ENCODE measurements at places on chromosomes 12 and 14. TPM values are rescaled to one million over a fixed set of nuclear protein-coding genes. Genes with fewer than 3 reads are reported as not detected.

GRCh38 chr14:39175445-39176262 is 600 bp downstream of the PNN start:
- DNase-seq, result peak; percentile 45

- peak; percentile 97 for DNase-seq
These were observed 395 bp upstream of the BRI3BP start for GRCh38 chr12:124992874-124993625.

GRCh38 chr12:20646239-20646827 is 48.8 kb upstream of the SLCO1C1 start:
- no peak for DNase-seq

GRCh38 chr12:113663396-113663795 is 191.7 kb upstream of the LHX5 start:
- DNase-seq, result no peak

- DNase-seq, result no peak
These were observed 352.0 kb downstream of the FLRT2 start for GRCh38 chr14:85881935-85882334.

GRCh38 chr12:46546634-46547273 is 174.2 kb upstream of the SLC38A2 start:
- peak; percentile 49 for DNase-seq

DNA sequence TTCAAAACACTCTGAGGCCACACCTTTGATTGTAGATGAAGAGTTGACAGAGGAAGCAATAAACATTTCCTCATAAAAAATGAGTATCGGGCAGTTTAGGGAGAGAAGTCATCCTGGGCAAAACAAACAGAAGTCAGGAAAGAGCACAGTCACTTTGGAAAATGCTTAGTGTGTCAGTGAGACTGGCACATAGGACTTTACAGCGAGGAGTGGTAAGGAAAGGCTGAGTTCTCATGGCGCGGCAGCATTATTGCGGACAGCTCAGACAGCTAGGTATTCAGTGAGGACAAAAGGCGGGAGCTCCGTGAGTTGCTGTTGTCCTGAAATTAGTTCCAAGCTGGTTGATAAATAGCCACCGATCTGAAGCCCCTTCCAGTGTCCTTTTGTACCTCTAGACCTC is 229.9 kb downstream of the SNAPC1 start:
- no peak for DNase-seq

DNA sequence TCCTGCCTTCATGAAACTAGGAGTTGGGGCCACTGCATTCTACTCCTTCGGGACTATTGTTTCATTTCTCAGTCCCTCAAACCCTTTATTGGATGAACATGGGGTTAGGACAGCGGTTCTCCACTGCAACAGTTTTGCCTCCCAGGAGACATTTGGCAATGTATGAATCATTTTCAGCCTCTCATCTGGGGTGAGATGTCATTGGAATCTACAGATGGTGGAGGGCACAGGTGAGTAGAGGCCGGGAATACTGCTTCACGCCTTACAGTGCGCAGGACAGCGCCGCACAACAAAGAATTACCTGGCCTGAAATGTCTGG is 649 bp upstream of the GNPNAT1 start:
- DNase-seq, result no peak

DNA sequence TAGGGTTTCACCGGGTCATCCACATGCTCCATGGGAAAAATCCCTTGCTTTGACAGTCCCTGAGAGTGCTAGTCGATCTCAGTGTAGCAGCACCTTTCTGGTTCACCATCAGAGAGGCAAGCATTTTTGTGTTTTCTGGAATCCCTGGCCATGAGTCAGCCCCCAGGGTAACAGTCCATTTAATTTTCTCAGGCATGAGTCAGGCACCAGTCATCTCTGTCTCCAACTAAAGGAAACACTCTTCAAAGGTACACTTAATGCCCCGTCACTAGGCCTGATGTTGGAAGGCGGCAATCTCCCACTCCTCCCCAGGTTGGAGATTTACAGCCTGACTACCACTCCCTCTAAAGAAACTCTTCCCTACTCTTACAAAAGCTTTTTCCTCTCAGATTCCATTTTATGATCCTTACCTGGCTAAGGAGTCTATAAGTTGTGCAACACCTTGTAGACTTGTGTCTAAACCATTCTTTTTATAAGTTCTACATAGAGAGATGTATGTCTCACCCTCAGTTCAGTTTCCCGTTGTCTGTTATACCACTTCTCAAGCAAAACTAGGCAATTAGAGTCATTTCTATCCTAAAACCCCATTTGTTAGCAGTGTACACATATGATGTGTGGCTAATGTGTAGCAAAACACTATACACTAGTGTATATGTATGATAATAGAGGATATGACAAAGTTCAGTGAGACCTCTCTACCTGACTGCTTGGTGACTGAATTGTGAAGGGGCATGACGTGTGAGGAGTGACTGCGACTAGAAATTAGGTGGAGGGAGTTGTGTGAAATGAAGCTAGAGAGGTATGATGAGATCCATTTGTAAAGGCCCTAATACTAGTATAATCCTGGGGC is 24.6 kb downstream of the TMEM19 start:
- no peak for DNase-seq

DNA sequence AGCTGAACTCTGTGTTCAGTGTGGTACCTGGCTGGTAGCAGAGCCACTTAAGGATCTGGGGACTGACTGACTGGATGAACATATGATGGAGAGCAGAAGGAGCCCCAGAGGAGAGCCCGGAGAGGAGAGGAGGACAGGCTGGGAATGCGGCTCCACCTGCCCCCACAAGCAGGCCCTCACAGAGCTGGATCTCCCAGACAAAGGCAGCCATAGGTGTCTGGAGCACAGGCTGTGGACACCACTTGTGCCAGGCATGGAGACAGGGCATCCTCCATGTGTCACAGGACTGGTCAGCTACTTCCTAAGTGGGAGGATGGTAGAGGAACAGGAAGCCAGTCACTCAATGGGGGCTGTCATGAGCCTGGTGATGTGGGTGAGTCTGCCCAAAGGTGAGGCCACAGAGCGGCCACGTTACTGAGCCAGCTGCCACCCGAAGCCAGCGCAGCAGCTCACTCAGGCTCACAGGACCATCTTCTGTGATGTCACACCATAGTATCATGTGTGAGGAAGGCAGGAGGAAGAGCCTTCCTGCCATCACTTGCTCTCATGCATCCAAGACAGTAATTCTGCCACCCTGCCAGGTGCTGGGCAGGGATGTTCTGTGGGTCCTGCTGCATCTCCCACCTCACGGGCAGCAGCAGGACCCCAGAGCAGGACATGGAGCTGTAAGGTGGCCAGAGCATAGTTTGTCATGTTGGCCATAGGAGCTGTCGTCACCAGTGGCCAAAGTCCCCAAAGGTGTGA is 72.1 kb downstream of the PRIMA1 start:
- DNase-seq, result no peak

- no peak for DNase-seq
These were observed 357.7 kb downstream of the BCAT1 start for GRCh38 chr12:24591079-24591626.

GRCh38 chr12:62409068-62409467 is 57.6 kb upstream of the MON2 start:
- DNase-seq, result no peak

DNA sequence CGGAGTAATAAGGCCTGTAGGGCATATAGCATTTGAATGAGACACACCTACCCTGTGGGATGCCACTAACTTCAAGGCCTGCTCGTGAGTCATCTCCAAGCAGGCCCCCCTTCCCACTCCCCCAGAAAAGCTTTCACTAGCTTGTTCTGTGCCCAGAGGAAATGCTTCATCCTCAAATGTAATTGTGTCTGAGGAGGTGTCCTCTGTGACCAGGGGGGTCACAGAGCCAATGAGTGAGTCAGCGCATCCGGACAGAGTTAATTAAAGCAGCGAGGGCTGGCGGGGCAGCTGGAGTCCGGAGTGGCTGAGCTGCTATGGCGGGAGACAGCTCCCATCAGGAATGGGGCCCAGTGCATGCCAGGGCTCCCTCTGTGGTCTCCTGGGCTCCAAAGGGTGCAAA is 27.0 kb upstream of the ESRRB start:
- DNase-seq, result no peak

DNA sequence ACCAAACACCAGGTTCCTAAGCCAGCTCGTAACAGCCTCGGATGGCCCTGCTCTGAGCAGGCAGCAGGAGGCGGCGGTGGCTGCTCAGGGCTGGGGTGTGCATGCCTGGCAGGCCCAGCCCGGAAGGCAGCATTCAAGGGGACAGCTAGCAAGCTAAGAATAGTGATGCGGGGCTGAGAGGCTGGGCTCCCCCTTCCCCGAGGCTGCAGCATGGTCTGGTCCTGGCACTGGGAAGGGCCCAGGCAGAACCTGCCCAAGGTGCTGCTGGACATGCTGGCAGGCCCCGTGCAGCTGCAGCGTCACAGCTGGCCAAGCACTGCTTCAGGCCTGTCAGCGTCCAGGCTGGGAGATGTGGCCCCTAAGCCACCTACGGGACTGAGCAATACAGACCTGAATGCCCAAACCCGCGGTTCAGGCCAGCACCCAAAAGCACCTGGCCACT is 26.4 kb upstream of the NUDT14 start:
- no peak for DNase-seq

- no peak for DNase-seq
These were observed 19.5 kb upstream of the HAL start for GRCh38 chr12:96015672-96016071.

- no peak for DNase-seq
These were observed 19.6 kb downstream of the SLC7A8 start for GRCh38 chr14:23163830-23164229.

DNA sequence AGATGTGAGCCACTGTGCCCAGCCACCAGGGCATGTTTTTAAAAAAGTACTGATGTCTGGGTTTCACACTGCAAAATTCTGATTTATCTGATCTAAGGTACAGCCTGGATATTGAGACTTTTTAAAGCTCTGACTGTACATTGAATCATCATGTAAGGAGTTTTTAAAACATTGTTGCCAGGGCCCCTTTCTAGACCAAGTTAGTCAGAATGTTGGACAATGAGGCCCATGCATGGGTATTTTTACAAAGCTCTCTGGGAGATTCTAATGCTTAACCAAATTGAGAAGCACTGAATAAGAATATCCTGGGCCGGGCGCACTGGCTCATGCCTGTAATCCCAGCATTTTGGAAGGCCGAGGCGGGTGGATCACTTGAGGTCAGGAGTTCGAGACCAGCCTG is 16.7 kb downstream of the TMEM19 start:
- DNase-seq, result no peak

- DNase-seq, result no peak
These were observed 90.9 kb downstream of the RIMBP2 start for GRCh38 chr12:130625201-130625600.

DNA sequence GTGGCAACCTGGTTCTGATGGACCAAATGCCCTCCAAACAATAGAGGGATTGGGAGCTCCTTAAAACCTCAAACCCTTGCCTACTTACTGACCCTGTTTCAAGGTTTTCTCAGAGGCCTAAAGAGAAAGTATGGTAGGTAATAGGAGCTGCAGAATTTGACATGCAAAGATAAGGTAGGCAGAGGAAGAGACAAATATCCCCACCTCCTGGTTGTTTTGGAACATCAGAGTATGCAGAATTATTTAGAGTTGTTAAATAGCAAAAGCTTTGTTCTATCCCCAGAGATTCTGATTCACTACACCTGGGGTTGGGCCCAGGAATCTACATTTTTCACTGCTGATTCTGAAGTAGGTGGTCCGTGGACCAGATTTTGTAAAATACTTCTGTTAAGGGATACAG is 421.2 kb downstream of the SOX5 start:
- no peak for DNase-seq

- no peak for DNase-seq
These were observed 87.1 kb downstream of the GPR135 start for GRCh38 chr14:59377991-59378601.

DNA sequence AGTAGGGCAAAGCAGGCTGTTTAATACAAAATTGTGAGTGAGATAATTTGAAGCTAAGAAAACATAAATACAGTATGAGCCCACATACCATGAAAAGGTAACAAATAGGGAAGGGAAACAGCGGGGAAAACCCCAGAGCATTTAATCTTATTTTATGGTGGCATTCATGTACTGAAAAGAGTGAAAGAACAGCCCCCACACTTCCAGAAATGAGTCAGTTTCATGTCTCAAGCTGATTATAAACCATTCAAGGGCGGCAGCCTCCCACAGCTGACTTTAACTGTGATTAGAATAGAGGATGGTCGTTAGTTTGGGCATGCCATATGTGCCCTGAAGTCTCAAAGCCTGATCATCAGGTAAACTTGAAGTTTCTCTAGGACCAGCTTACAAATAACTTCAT is 64.5 kb downstream of the FOXG1 start:
- peak; percentile 28 for DNase-seq

DNA sequence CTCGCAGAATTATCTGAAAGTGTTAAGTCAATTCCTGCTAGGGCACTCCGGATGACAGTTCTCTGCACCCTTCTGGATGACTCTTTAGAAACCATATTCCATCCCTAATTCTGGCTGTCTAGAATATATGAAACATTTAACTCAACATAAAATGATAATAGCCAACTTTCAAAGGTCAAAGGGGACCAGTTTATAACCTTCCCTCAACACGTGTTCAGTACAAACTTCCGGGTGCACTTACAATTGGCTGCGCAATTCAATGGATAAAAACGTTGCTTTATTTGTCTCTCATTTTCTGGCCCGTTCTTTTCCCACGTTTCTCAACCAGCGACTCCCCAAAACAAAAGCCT is 1.3 kb downstream of the SBNO1 start:
- no peak for DNase-seq

- no peak for DNase-seq
These were observed 17.6 kb downstream of the CLEC14A start for GRCh38 chr14:38238332-38238731.

DNA sequence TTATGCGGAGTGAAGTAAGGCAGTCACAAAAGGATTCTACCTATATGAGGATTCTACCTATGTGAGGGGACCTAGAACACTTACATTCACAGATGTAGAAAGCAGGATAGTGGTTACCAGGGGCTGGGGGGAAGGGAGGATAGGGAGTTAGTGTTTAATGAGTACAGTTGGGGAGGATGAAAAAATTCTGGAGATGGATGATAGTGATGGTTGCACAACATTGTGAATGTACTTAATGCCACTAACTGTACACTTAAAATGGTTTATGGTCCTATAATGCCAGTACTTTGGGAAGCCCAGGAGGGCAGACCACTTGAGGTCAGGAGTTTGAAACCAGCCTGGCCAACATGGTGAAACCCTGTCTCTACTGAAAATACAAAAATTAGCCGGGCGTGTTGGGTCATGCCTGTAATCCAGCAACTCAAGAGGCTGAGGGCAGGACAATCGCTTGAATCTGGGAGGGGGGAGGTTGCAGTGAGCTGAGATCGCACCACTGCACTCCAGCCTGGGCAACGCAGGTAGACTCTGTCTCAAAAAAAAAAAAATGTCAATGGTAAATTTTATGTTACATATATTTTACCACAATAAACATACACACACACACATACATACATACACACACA is 25.4 kb downstream of the SVOP start:
- no peak for DNase-seq

- DNase-seq, result no peak
These were observed 106.2 kb downstream of the SMOC1 start for GRCh38 chr14:69985463-69985862.

CLEC6A gene
- total RNA-seq, result not detected

ESR2 gene
- 0.31 TPM for total RNA-seq

CLEC2B gene
- 38.4 TPM for total RNA-seq

GPR65 gene
- total RNA-seq, result 16.9 TPM

SMIM41 gene
- not detected for total RNA-seq

PTHLH gene
- not detected for total RNA-seq

GSG1 gene
- not detected for total RNA-seq

CD69 gene
- 166 TPM for total RNA-seq

KCNA5 gene
- total RNA-seq, result not detected

CELA1 gene
- 0.29 TPM for total RNA-seq

IQSEC3 gene
- 2.7 TPM for total RNA-seq

SIX1 gene
- not detected for total RNA-seq

PRR13 gene
- total RNA-seq, result 167 TPM

ZNF384 gene
- 56.7 TPM for total RNA-seq

RASAL1 gene
- 12.4 TPM for total RNA-seq
